Muscle of arm (tissue), 14 donors: ENCODE measurements at places on chromosomes 16 and 17.
A peak's percentile ranks its signal among the peaks of the same experiment; 100 is the strongest.

DNA sequence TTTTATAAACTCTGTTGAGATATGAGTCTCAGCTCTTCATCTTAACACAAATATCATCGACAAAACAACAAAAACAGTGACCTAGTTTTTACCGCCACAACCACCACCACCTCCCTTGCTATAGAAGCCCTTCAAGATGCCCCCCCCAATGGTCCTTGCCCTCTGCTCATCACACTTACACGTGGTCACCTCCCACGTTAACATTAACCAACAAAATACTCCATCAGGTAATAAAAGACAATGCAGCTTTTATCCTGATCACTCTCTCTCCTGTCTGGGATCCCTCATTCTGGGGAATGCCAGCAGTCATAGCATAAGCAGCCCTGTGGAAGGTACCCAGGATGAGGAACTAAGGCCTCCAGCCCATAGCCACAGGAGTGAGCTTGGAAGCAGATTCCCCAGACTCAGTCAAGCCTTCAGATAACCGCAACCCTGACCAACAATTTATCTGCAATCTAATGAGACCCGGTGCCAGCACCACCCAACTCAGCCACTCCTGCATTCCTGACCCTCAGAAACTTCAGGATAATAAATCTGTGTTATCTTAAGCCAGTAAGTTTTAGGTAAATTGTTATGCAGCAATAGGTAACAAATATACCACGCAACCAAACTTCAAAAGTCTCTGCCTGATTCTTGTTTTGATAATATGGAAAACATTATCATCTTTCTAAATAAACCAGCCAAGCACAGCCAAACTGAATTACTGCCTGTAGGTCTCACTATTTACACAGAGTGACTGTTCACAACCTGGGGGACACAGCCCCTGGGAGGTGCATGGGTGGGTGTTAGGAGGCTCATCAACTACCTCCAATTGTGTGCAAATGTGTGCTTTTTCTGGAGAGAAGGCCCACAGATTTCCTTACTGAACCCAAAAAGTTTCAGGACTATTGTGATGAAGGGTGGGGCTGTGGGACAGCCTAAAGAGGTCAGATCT lies 6.1 kb downstream of the PECAM1 start:
- DNase-seq, result no peak

DNA sequence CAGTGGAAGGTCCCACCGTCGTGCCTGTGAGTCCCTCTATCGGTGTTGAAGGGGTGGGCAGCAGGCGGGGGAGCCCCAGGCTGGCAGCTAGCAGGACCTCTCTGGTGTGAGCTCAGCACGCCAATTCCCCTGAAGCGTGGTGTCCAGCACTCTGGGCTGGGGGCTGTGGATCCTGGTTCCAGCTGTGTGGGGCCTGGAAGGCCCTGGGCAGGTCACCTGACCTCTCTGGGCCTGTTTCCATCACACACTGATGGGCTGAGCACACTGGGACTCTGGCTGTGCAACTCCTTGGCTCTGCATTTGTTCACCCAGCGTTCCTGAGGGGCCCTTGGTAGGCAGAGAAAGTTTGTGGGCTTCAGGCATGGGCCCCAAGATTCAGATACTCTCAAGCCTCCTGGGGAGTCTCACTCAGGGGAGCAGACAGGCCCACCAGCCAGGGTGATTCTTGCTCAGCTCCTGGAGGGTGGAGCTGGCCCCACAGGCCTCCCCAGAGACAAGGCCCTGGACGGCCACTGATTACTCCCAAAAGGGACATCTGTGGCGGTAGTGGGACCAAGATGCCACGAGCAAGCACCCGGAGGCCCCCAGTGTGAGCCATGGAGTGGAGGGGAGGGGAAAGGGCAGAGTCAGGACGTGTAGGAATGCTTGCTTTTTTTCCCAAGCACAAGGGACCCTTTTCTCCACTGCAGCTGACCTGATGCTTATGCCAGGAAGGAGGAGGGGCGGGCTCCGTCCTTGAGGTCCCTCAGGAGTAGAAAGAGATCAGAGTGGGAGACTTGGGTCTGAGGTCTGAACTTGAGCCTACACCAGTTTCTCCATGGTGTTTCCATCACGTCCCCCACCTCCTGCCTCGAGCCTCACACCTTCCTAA lies 8.5 kb downstream of the SCGB1C2 start:
- peak; percentile 23 for DNase-seq

DNA sequence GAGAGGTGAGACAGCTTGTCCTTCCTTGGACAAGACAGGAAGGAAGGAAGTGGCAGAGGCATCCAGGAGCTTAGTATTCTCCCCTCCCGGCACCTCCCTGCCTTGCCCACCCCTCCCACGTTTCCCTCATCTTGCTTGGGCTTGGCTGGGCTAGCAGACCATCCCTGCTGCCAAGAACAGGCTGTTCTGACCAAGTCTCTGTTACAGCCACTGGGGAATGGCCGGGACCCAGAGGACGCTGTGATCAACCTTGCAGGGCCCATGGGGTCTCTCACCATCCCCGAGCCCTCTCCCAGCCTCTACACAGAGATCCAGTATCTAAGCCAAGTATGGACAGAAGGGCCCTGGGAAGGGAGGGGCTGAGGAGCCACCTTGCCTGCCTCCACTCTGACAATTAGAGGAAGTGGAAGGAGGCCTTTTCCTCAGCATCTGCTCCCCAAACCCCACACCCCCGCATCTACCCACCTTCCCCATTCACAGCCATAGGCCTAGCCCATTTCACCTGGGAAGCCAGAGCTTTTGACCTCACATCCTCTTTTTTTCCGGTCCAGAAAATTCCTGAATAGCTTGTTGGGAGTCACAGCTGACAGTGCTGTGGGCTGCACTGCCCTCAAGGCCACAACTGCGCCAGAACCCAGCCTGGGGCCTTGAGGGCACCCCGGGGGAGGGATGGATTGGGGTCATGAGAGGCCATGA lies 14.1 kb downstream of the CD300LG start:
- no peak for DNase-seq

DNA sequence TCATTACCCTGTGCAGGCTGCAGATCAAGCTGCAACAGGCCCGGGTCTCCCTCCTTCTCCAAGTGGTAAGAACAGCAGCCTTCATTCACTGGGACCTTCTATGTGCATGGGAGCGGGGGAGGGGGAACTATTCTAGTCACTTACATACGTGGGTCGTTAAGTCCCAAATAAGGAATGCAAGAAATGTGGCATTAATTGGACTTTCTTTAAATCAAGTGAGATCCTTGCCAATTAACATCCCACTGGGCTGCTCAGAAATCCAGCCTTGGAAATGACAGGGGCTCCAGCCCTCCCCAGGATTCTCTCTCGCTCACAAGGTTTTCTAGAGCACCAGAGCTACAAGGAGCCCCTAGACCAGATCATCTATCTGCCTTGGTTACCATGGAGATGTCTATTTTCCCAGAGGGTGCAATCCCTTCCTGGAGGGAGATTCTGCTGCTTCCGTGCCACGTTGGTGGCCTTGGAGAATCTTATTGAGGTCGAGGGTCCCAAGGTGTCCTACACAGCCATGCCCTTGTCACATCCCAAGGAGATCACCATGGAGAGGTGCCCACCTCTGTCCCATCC lies 5.2 kb upstream of the EIF1 start:
- no peak for DNase-seq

DNA sequence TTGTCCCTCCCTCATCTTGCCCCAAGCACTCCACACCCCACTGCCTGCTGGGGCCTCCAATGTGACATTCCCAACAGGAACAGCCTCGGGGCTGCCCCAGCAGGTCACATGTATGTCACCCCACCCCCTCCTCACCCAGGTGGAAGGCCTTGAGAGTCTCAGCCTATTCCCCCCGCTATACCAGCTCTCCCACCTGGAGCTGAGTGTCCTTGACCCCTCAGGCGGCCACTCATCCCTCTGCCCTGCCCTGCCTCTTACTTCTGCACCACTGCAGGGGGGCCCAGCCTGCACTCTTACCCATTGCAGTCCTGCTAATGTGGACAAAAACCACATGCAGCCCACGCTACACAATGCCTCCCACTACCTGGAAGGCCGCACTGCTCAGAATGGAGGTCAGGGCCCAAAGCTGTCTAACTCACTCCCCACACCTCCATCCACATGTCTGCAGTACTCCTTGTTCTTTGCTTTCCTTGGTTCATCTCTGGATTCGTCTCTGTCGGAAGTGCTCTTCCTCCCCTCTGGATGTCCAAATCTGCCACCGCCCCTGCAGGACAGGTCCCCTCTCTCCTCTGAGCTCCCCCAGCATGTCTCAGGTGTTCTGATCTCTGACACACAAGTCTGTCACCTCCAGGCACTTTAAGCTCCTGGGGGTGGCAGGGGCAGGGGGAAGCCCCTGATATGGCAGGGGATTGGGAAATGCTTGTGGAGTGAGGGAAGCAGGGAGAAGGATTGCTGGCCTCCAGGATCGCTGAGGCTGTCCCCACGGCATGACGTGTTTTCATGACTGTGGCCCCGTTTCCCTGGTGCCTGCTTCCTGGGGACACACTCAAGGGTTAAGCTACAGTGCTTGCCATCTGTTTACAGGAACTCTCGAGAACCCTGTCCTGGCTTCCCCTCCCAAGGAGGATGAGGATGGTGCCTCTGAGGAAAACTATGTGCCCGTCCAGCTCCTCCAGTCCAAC lies 20.8 kb downstream of the TRPV2 start:
- DNase-seq, result no peak

DNA sequence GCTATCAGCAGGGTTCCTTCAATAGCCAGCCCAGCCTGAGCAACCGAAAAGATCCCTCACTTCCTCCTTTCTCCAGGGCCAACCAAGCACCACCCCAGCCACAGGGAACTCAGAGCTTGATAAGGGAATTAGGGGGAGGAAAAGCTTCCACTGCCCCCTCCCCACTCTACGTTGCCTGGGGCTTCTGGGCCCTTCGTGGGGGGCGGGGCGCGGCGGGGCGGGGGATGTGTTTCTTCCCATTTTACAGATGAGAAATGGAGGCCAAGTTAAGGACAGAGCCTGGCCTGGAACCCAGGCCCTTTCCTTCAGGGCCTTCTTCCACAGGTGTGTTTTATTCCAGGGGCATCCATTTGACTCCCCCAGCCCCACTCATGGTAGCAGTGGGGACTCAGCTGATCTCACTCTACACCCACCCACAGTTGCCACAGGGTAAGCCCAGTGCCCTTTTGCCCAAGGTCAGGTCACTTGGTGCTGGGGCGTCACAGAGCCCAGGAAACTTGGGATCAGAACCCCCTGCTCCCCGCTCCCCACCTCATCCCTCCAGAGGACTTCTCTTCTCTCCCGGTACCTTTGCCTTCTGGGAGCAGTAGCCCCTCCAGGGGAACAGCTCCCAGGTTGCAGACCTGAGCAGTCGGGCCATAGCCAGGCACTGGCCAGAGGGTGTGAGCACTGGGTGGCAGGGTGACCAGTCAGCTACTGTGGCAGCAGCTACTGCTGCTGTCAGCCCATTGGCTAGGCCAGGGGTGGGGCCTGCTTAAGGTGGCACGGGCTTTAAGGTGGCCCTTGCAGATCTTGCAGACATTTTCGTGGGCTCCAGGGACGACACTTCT lies at the start of gene LDHD:
Gene LDHD, minus strand, starts transcription at position 700 of the 830 bp plus-strand sequence. Its CDS starts 60 bp downstream, at position 640.
- no peak for DNase-seq

- DNase-seq, result no peak
Measured at GRCh38 chr17:2980211-2980903, 83.0 kb downstream of the OR1D5 start.

- no peak for DNase-seq
Measured at GRCh38 chr17:81457401-81457800, 55.2 kb downstream of the ACTG1 start.

DNA sequence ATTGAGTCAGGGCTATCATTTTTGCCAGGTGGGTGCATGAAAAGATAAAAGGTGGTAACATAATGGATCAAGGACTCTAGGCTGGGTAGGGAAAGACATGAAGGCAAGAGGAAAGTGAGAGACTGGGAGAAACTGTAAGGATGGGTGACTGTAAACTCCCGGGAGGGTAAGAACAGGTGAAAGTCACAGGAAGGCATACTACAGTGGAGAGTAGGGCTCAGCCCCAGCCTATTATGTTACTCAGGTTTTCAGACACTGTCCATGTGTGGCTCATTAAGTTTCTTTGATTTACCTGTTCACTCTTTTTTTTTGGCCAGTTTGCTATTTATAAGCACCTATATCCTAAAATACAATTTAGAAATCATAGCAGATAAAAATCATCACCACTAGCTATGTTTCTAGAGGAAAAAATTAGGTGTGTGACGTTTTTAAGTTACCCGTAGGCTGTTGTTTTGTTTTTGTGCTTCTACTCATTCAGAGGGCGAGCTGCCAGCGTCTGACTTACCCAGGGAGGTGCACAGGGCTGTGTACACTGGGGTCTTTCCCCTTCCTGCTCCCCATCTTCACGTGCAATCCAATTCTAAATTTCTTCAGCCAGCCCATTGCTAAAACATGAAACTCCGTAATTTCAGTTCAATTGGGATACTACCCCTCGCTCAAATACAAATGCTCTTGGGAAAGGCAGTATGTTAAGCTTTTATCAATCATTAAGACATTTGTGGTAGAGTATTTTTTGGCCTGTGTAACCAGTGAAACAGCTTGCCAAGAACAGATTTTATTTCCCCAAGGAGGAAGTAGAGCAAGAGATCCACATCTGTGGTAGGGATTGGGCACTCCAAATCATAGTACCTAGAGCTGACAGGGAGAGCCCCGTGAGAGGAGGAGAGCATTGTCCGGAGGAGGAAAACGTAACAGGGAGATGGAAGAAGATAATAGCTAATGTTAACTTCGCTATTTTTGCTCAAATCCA lies 21.7 kb upstream of the VWA3A start:
- no peak for DNase-seq

DNA sequence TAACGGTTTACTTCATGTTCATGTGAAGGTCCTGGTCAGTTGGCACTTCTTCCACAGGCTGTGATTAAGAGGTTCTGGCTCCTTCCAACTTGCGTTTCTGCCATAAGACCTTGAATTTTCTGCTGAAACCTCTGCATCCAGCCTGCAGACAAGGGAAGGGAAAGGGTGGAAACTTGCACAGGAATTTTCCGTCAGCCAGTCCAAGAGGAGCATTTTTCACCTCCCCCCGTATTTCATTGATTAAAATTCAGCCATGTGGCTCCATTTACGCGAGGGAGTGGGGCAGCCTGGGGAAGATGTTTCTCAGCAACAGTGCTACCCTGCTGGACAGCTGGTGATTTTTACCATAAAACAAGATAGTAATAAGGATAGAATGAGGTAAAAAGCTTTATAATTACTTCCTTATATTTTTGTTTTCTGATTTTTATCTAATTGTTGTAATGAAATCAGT lies 101.5 kb upstream of the SMIM36 start:
- no peak for DNase-seq

GRCh38 chr17:58329035-58329809 lies 627 bp upstream of the TSPOAP1 start:
- DNase-seq, result no peak
